ENCODE measurements at places on chromosomes 1 and 21.
A peak's percentile ranks its signal among the peaks of the same experiment; 100 is the strongest.

DNA sequence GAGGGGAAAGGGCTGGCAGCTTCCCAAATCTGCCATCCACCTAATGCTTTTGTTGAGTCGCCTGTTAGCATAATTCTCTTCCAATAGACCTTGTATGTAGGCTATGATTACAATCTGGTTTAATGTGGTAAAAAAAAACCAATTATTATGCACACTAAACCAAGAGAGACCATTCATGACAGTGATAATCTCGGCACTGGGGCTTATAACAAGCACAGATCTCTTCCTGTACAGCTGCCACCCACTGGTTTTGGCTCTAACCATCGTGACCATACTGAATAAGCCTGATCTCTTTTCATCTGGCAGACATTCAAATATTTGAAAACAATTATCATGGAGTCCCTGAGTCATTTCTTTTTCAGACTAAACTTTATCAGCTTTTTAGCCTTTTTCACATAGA is 12.0 kb upstream of the SYT14 start:
- no peak overlapping the region for H3K4me3 ChIP-seq
- no peaks in the 10 kb centered on the region for H3K4me1 ChIP-seq
- H3K27ac ChIP-seq: no peak overlapping the region

DNA sequence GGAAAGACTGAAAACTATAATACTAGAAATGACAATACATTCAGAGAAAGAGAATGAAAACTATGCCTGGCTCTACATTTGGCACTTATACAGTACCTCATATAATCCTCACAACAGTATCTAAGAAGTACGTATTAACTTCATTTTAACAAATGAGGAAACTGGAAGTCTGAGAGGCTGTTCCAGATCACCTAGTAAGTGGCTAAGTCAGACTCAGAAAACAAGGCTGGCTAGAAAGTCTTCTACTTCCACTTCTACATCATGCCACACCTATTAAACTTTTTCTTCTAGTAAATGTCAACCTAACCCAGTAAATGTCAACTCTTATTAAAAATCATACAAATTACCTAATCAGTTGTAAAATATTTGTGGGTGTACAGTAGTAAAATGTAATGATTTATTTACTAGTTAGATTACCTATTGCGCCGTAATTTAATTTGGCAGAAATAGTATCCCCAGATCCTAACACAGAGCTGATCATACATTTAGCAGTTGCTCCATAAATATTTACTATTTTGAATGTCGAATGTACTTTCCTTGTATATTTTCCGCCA is 36.8 kb upstream of the ASPM start:
- H3K27me3 ChIP-seq: no peaks in the 10 kb centered on the region
- DNase-seq: no peak
- H3K36me3 ChIP-seq: peaks cover 38% of the 10 kb centered on the region
- peaks cover 1% of the 10 kb centered on the region for H3K4me1 ChIP-seq
- no peak overlapping the region for H3K4me3 ChIP-seq

DNA sequence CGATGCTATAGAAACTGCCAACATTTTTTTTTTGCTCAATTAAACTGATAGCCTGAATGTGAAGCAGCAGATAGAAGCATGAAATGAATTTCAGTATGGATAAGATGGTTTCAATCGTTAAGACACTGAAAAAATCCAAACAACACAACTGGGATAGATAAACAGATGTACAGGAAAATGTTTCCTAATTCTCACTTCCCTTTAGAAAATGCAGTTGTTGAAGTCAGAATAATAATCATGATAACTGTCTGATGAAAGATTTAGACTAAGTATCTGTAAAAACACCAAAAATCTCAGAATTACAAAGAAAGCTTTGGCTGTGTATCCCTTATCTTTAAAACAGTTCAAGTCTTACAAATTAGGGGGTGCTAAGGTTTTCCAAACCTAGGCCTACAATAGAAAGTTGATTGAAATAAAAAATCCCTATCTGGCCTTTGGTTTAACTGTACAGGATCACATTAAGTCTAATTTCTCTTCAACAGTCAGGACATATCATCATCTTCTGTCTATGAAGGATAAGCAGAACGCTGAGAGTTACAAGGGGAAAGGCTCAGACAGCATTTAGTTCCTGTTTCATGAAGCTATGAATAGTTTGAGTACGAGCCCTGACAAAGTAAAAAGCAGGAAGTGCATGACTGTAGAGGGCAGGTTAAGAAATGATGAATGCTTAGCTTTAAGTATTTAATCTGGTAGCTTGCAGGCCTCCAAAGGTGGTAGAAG is 203.2 kb downstream of the APP start:
- H3K36me3 ChIP-seq: peaks cover 21% of the 10 kb centered on the region
- no peak for DNase-seq
- peaks cover 9% of the 10 kb centered on the region for H3K4me1 ChIP-seq
- H3K4me3 ChIP-seq: no peak overlapping the region

- H3K4me1 ChIP-seq: peaks cover 44% of the 10 kb centered on the region
- no peaks in the 10 kb centered on the region for H3K27me3 ChIP-seq
- no peaks in the 10 kb centered on the region for H3K36me3 ChIP-seq
- DNase-seq: no peak
- H3K27ac ChIP-seq: no peak overlapping the region
Observed at GRCh38 chr1:41813226-41813625, 105.5 kb downstream of the HIVEP3 start.

DNA sequence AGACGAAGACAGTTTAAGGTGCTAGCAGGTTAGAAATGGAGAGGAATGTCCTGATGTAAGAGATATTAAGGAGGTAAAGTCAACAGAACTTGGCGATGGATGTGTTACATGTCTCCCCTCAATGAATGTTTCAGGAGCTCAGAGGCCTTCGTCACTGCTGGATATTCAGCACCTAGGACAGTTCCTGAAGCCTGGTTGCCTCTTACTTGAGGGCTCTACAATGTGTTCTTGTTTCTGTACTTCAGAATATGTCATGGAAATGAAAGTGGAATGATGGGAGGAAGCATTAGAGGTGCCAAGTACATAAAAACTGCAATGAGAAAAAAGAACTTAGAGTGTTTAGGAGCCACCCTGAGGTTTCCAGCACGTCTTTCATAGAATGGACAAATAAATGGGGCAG is 17.7 kb downstream of the TNR start:
- H3K4me1 ChIP-seq: no peaks in the 10 kb centered on the region
- DNase-seq: peak; percentile 5
- H3K27ac ChIP-seq: no peak overlapping the region

GRCh38 chr1:96487971-96488370 is 233.6 kb upstream of the PTBP2 start:
- no peak overlapping the region for H3K4me3 ChIP-seq
- no peaks in the 10 kb centered on the region for H3K36me3 ChIP-seq
- DNase-seq: no peak

DNA sequence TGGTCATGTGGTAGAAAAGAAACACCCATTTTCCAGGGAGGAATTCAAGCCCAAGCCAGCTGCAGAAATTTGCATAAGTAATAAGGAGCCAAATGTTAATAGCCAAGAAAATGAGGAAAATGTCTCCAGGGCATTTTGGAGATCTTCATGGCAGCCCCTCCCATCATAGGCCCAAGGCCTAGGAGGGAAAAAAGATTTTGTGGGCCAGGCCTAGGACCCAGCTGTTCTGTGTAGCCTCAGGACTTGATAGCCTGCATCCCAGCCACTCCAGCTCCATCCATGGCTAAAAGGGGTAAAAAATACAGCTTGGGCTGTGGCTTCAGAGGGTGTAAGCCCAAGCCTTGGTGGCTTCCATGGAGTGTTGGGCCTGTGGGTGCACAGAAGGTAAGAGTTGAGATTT is 21.4 kb upstream of the LYPD8 start:
- peaks cover 5% of the 10 kb centered on the region for H3K27me3 ChIP-seq
- H3K4me1 ChIP-seq: peaks cover 7% of the 10 kb centered on the region
- no peak overlapping the region for H3K27ac ChIP-seq

GRCh38 chr1:100879422-100879821 is 15.2 kb downstream of the EXTL2 start:
- H3K27ac ChIP-seq: no peak overlapping the region
- H3K36me3 ChIP-seq: peaks cover 4% of the 10 kb centered on the region
- H3K27me3 ChIP-seq: no peaks in the 10 kb centered on the region
- H3K4me1 ChIP-seq: no peaks in the 10 kb centered on the region
- H3K4me3 ChIP-seq: no peak overlapping the region

DNA sequence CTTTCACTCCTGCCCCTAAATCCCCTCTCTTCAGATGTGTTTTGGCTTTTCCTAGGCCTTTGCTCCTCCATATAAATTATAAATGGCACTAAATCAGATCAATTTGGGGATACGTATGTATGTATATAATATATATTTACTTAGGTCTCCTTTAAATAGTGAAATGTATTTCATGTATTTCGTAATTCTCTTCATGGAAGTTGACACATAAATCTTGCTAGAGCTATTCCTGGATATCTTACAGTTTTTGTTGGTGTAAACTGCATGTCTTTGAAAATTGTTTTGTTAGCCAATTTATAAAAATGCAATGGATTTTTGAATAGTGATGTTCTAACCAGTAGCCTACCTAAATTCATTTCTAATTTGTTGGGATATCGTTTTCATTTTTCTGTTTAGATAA is 9.0 kb downstream of the RPF1 start:
- H3K36me3 ChIP-seq: peaks cover 58% of the 10 kb centered on the region
- H3K4me3 ChIP-seq: no peak overlapping the region
- no peaks in the 10 kb centered on the region for H3K27me3 ChIP-seq
- no peak for DNase-seq
- peaks cover 29% of the 10 kb centered on the region for H3K4me1 ChIP-seq

DNA sequence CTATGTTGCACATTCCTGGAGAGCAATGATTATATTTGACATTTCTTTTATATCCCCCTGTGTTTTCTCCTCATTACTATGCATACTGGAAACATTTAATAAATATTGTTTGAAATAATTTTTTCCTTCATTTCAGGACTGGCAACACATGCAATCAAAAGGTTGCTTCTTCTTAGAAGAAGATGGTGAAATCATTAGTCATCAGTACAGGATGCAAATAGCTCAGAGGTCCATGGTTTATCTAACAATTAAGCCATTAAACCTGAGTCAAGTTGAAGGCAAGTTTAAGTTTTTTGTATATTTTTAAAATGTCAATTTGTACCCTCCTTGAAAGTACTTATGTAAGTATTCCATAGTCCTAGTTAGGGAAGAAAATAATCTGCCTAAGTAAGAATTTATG is 22.5 kb downstream of the EFCAB7 start:
- peaks cover 2% of the 10 kb centered on the region for H3K4me1 ChIP-seq
- no peak overlapping the region for H3K27ac ChIP-seq
- H3K36me3 ChIP-seq: peaks cover 3% of the 10 kb centered on the region
- no peaks in the 10 kb centered on the region for H3K27me3 ChIP-seq
- DNase-seq: no peak

GRCh38 chr1:235133086-235133485 is 4.4 kb upstream of the TOMM20 start:
- H3K27me3 ChIP-seq: no peaks in the 10 kb centered on the region
- H3K4me3 ChIP-seq: no peak overlapping the region
- H3K4me1 ChIP-seq: peaks cover 14% of the 10 kb centered on the region
- no peak for DNase-seq

DNA sequence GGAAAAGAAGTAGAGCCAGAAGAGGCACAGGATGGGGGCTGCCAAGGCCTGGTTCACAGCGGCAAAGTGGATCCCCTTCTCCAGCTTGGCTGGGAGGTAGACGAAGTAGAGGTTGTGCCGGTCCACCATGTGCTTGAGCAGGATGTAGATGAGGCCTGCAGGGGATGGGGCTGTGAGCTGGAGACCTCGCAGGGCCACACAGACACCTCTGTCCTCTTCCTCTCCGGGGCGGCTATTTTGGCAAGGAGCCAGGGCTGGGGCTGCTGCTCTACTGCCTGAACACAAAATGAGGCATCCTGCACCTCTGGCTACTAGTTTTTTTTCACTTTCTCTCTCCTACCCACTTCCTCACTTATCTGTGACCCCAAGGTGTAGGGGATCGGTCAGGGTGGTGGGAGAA is 32.3 kb downstream of the TMEM63A start:
- H3K4me3 ChIP-seq: no peak overlapping the region
- H3K36me3 ChIP-seq: peaks cover 24% of the 10 kb centered on the region

GRCh38 chr1:162861101-162861500 is at the start of gene CCDC190:
TSS of gene CCDC190 (minus strand) at chr1:162861175. CDS start at chr1:162859646, 1,529 bp downstream.
- H3K36me3 ChIP-seq: no peaks in the 10 kb centered on the region
- H3K27me3 ChIP-seq: peaks cover 11% of the 10 kb centered on the region
- no peak within 1 kb of the TSS for H3K4me3 ChIP-seq

DNA sequence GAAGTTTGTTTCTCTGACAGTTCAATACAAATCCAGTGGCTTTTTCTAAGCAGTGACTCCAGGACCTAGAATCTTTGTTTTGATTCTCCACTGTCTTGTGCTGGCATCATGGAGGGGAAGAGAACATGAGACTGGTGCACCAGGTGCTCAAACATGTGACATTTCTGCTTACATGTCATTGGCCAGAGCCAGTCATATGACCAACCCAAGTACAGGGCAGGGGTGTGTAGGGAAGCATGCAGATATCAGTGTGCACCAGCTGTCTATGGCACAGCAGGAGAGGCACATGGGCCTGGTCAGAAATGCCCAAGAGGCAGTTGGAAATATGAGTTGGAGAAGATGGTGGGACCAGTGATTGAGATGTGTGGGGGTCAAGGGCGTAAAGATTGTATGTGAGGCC is 297.0 kb downstream of the HHAT start:
- H3K4me1 ChIP-seq: no peaks in the 10 kb centered on the region
- H3K27me3 ChIP-seq: no peaks in the 10 kb centered on the region
- H3K27ac ChIP-seq: no peak overlapping the region
- H3K36me3 ChIP-seq: no peaks in the 10 kb centered on the region
- no peak overlapping the region for H3K4me3 ChIP-seq
- DNase-seq: no peak

DNA sequence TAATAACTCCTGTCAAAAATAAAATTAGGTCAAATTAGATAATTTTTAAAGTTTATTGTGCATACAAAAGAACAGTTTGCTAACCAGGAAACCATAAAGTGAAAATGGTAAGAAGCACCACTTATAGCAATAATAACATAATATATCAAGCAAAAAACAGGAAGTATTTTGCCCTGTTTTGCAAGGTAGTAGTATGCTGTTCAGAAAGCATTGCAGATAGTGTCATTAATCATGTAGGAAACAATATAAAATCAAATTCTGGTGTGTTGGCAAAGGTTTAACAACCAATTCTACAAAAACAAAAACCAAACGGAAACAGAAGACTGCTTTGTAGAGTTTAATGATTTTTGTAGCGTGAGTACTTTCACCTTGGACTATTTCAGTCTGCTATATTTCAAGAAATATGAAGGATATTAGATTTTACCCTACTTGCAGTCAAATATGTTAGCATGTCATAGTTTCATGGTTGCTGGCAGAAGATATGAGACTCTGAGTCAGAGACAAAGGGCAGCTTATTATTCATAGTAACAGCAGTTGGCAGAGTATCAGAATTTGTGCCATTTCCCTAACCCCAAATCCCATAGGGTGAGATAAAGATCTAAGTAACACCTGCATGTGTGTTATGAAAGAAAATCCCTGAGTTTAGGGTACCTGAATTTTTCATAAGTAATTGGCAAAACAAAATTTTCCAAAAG is 729.0 kb upstream of the BRINP3 start:
- DNase-seq: no peak
- H3K27ac ChIP-seq: no peak overlapping the region
- H3K36me3 ChIP-seq: no peaks in the 10 kb centered on the region
- H3K4me1 ChIP-seq: peaks cover 1% of the 10 kb centered on the region
- no peak overlapping the region for H3K4me3 ChIP-seq

GRCh38 chr1:156226116-156226538 is 13.3 kb downstream of the PMF1 start:
- H3K27ac ChIP-seq: peak overlapping the region; percentile 90
- H3K36me3 ChIP-seq: peaks cover 52% of the 10 kb centered on the region
- H3K4me3 ChIP-seq: peak overlapping the region; percentile 42
- peak; percentile 57 for DNase-seq
- H3K4me1 ChIP-seq: peaks cover 62% of the 10 kb centered on the region

GRCh38 chr1:31234870-31235269 is 4.8 kb downstream of the NKAIN1 start:
- H3K4me3 ChIP-seq: no peak overlapping the region
- no peak for DNase-seq
- no peak overlapping the region for H3K27ac ChIP-seq
- H3K36me3 ChIP-seq: no peaks in the 10 kb centered on the region
- H3K27me3 ChIP-seq: peaks cover 46% of the 10 kb centered on the region
